ENCODE measurements at places on chromosomes 3 and 15.

- DNase-seq = no peak
Observed at GRCh38 chr15:52193791-52194190, 2.6 kb upstream of the GNB5 start.

DNA sequence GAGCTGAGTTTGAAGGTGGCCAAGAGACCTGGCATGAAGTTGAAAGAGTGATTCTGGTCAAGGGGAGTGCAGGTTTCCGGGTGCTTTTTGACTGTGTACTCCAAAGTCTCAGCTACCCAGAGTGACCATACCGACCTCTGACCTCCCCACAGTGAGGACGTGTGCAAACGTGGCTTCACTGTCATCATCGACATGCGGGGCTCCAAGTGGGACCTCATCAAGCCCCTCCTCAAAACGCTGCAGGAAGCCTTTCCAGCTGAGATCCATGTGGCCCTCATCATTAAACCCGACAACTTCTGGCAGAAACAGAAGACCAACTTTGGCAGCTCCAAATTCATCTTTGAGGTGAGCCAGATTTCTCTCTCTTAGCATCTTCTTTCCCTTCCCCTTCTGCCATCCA lies 272.4 kb upstream of the ROPN1 start:
- no peak for DNase-seq

- no peak for DNase-seq
Observed at GRCh38 chr15:40929660-40930429, 705 bp downstream of the DLL4 start.

GRCh38 chr3:182629521-182629920 lies 163.8 kb upstream of the ATP11B start:
- no peak for DNase-seq

- DNase-seq = peak; percentile 13
Observed at GRCh38 chr3:135516143-135516542, 449.4 kb upstream of the PPP2R3A start.

GRCh38 chr15:58241872-58242271 lies 103.7 kb downstream of the AQP9 start:
- DNase-seq = no peak

DNA sequence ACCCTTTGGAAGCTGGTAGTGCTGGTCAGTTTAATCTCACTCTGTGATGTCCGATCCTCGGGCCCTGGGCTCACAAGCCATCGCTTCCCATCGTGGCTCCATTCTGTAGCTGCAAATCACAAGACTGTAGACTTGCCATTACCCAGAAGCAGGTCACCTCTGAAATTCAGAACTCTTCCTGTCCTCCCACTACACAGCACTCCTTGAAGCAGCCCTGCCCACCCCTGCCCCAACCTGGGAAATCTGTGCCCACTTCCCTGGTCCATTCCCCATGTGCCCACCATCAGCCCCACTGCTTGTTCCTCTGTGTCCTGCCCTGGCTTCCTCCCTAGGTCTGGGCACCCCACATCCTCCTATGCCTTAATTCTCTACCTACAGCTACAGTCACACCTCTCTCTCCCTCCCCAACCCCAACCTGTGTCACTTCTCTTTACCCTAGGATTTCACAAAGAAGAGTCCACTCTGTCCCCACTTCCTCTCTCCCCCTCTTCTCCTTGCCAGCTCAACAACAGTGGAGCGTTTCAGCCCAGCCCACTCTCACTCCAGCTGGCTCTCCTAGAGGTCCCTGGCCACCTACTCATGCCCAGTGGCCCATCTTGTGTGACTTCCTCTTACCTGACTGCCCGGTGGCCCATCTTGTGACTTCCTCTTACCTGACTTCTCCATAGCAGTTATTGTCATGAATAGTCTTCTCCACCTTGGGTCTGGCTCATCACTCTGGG lies 8.3 kb downstream of the ZNF710 start:
- DNase-seq = no peak

GRCh38 chr3:177516158-177517011 lies 319.1 kb upstream of the TBL1XR1 start:
- DNase-seq = peak; percentile 56

GRCh38 chr3:54053211-54053610 lies 69.1 kb upstream of the CACNA2D3 start:
- peak; percentile 6 for DNase-seq

Data from stromal cell of bone marrow (primary cell).